ENCODE measurements at places on chromosomes 5 and 9. TPM values are rescaled to one million over a fixed set of nuclear protein-coding genes. Genes with fewer than 3 reads are reported as not detected.

DNA sequence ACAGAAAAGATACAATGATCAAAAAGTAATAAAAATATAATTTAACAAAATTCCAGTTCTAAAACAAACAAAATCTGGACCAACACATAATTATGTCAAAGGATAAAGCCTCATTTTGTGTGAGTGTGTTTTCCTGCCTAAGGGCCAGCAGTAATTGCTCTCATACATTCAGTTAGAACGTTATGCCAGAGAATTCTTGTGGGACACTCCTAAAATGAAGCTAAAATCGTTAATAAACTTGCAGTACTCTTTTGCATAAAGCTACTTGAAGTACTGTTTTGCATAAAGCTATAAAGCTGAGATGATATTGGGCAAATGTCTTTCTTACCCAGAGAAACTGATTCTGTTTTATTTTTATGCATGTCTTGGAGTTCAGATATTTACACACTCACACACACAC, 1072.3 kb downstream of the MAT2B start:
- no peaks in the 10 kb centered on the region for H3K4me1 ChIP-seq
- H3K4me3 ChIP-seq = no peak overlapping the region
- DNase-seq = no peak
- H3K27me3 ChIP-seq = no peaks in the 10 kb centered on the region

Gene SLC6A18
- not detected for total RNA-seq

DNA sequence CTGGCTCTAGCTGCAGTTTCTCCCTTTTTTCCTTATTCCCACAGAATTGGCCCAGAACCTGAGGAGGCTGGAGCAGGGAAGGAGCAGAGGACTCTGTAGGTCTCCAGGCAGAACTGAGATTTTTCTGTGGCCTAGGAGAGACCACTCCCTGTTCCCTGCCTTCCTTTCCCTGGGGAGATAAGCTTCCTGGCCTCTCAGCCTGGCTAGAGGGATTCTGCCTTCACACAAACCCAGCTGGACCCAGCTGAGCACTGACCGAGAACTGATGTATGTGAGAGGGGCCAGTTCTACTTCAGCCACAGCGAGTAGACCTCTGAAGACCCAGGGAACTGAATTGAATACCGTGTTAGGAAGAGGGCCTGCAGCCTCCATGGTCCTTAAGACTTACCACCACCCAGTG, 48.0 kb downstream of the RUSC2 start:
- H3K4me3 ChIP-seq = no peak overlapping the region
- H3K27me3 ChIP-seq = no peaks in the 10 kb centered on the region
- DNase-seq = no peak
- H3K36me3 ChIP-seq = no peaks in the 10 kb centered on the region

GRCh38 chr5:174910245-174910737, 185.9 kb downstream of the MSX2 start:
- H3K27ac ChIP-seq = no peak overlapping the region
- H3K27me3 ChIP-seq = peaks cover 5% of the 10 kb centered on the region
- no peaks in the 10 kb centered on the region for H3K36me3 ChIP-seq
- H3K4me3 ChIP-seq = no peak overlapping the region

Gene TTC16
- 0.05 TPM for total RNA-seq

DNA sequence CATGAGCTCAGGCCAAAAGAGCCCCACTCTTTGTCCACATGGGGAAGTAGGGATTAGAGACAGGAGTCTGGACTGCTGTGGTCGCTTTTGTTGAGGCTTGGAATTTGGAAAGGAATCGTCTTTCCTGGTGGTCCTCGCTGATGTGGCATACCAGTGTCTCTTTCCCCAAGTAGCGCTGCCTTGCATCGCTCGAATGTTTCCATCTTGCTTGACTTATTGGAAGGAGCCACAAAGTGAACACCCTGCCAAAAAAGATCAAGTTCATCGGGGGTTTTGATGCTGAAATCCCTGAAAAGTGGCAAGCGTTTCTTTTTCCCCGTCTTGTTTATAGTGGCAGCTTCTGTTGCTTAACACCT, 161.3 kb downstream of the MACROH2A1 start:
- H3K4me3 ChIP-seq = no peak overlapping the region
- DNase-seq = no peak
- H3K27ac ChIP-seq = no peak overlapping the region
- H3K27me3 ChIP-seq = no peaks in the 10 kb centered on the region
- H3K4me1 ChIP-seq = no peaks in the 10 kb centered on the region

GRCh38 chr9:113634596-113635515, 171.3 kb downstream of the RGS3 start:
- H3K4me1 ChIP-seq = no peaks in the 10 kb centered on the region
- H3K4me3 ChIP-seq = no peak overlapping the region
- H3K27ac ChIP-seq = no peak overlapping the region
- no peaks in the 10 kb centered on the region for H3K36me3 ChIP-seq
- no peak for DNase-seq

- no peak for DNase-seq
- no peaks in the 10 kb centered on the region for H3K27me3 ChIP-seq
- H3K4me1 ChIP-seq = peaks cover 21% of the 10 kb centered on the region
- no peaks in the 10 kb centered on the region for H3K36me3 ChIP-seq
- no peak overlapping the region for H3K27ac ChIP-seq
Observed at GRCh38 chr5:139747583-139748504, 47.8 kb upstream of the PSD2 start.

Gene PCDHB16
- total RNA-seq = 1.8 TPM

Gene PRSS3
- total RNA-seq = 1.0 TPM

Gene TOMM5
- 333 TPM for total RNA-seq

Gene SLC1A1
- total RNA-seq = 0.05 TPM

Gene CCL27
- total RNA-seq = 0.95 TPM

GRCh38 chr9:5552301-5552700, 42.0 kb downstream of the PDCD1LG2 start:
- H3K36me3 ChIP-seq = no peaks in the 10 kb centered on the region
- no peak for DNase-seq
- H3K27me3 ChIP-seq = no peaks in the 10 kb centered on the region
- no peak overlapping the region for H3K4me3 ChIP-seq
- no peaks in the 10 kb centered on the region for H3K4me1 ChIP-seq
- H3K27ac ChIP-seq = no peak overlapping the region

- no peaks in the 10 kb centered on the region for H3K36me3 ChIP-seq
- H3K4me1 ChIP-seq = no peaks in the 10 kb centered on the region
- no peaks in the 10 kb centered on the region for H3K27me3 ChIP-seq
- H3K27ac ChIP-seq = no peak overlapping the region
- no peak overlapping the region for H3K4me3 ChIP-seq
Observed at GRCh38 chr9:93288891-93289883, 105.2 kb downstream of the WNK2 start.

Gene GFPT2
- total RNA-seq = 2.1 TPM

Gene CTSV
- 27.1 TPM for total RNA-seq

Gene FRMD3
- total RNA-seq = 14.5 TPM

DNA sequence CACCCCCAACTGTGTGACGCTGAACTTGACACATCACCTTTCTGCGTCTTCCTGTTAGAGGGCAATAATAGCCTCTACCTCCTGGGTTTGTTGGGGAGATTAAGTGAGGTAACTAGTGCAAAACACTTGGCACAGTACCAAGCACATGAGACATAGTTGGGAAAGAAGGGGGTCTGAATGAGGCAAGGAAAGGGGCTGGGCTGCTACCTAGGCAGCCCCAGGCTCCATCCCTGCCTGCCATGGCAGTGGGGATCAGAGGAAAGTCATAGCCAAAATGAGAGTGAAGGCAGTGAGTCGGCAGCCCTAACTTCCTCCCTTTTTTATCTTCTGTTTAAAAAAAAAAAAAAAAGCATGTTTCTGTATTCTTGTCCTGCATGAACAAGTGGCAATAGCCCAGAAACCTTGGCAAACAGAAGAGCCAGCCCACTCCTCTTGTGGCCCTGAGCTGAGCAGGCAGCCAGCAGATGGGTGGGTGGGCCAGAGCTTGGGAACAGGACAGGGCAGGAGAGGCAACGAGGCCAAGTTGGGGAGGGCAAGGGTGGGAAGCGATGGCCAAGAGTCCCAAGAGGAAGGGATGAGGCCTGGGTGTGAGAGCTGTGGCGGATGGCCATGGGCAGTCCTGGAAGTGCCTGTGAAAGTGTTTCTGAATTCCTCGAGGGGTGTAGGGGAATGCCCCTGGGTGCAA, 11.4 kb downstream of the CAMK2A start:
- H3K4me3 ChIP-seq = no peak overlapping the region
- no peak overlapping the region for H3K27ac ChIP-seq
- no peaks in the 10 kb centered on the region for H3K36me3 ChIP-seq
- no peaks in the 10 kb centered on the region for H3K4me1 ChIP-seq
- DNase-seq = no peak

- no peak for DNase-seq
- peaks cover 13% of the 10 kb centered on the region for H3K4me1 ChIP-seq
- H3K27ac ChIP-seq = peak overlapping the region; percentile 20
- no peaks in the 10 kb centered on the region for H3K36me3 ChIP-seq
- H3K27me3 ChIP-seq = no peaks in the 10 kb centered on the region
Observed at GRCh38 chr5:16791904-16792597, 144.0 kb downstream of the MYO10 start.

Gene CARD6
- 0.49 TPM for total RNA-seq

DNA sequence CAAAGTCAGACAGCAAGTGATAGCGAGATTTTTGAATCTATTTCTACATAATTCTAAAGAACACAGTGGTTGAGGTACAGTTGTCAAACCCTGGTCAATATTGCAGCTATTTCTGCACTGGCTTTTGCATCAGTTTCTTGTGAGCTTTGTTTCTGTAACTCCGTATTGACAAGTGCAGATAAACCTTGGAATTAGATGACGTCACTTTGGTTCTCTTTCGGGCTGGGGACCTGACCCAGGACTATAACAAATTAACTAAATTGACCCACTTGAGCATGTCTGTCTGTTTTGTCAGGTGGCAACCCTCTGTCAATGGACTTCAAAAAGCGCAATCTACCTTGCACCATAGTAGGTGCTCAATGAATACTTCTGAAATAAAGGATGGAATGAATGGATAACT, 418.4 kb upstream of the SGCD start:
- no peak for DNase-seq
- no peaks in the 10 kb centered on the region for H3K4me1 ChIP-seq
- no peaks in the 10 kb centered on the region for H3K36me3 ChIP-seq
- H3K27me3 ChIP-seq = no peaks in the 10 kb centered on the region
- no peak overlapping the region for H3K27ac ChIP-seq
- H3K4me3 ChIP-seq = no peak overlapping the region

Gene SUB1
- total RNA-seq = 204 TPM

Gene LHX3
- 0.13 TPM for total RNA-seq

GRCh38 chr9:130447193-130447816, 2.5 kb downstream of the ASS1 start:
- H3K27me3 ChIP-seq = no peaks in the 10 kb centered on the region
- no peak overlapping the region for H3K4me3 ChIP-seq
- no peak overlapping the region for H3K27ac ChIP-seq
- no peaks in the 10 kb centered on the region for H3K36me3 ChIP-seq
- peaks cover 22% of the 10 kb centered on the region for H3K4me1 ChIP-seq

GRCh38 chr5:2725980-2726765, 25.3 kb downstream of the IRX2 start:
- no peak overlapping the region for H3K4me3 ChIP-seq
- peaks cover 12% of the 10 kb centered on the region for H3K27me3 ChIP-seq
- H3K36me3 ChIP-seq = no peaks in the 10 kb centered on the region
- H3K27ac ChIP-seq = no peak overlapping the region
- H3K4me1 ChIP-seq = no peaks in the 10 kb centered on the region
- DNase-seq = no peak

- no peaks in the 10 kb centered on the region for H3K36me3 ChIP-seq
- no peak overlapping the region for H3K27ac ChIP-seq
- H3K4me1 ChIP-seq = peaks cover 8% of the 10 kb centered on the region
- no peak for DNase-seq
Observed at GRCh38 chr9:130319300-130319699, 53.7 kb downstream of the HMCN2 start.

GRCh38 chr9:37311938-37312708, 110.4 kb upstream of the GRHPR start:
- H3K36me3 ChIP-seq = no peaks in the 10 kb centered on the region
- no peaks in the 10 kb centered on the region for H3K4me1 ChIP-seq
- H3K27me3 ChIP-seq = no peaks in the 10 kb centered on the region
- H3K27ac ChIP-seq = no peak overlapping the region
- DNase-seq = no peak
- no peak overlapping the region for H3K4me3 ChIP-seq

DNA sequence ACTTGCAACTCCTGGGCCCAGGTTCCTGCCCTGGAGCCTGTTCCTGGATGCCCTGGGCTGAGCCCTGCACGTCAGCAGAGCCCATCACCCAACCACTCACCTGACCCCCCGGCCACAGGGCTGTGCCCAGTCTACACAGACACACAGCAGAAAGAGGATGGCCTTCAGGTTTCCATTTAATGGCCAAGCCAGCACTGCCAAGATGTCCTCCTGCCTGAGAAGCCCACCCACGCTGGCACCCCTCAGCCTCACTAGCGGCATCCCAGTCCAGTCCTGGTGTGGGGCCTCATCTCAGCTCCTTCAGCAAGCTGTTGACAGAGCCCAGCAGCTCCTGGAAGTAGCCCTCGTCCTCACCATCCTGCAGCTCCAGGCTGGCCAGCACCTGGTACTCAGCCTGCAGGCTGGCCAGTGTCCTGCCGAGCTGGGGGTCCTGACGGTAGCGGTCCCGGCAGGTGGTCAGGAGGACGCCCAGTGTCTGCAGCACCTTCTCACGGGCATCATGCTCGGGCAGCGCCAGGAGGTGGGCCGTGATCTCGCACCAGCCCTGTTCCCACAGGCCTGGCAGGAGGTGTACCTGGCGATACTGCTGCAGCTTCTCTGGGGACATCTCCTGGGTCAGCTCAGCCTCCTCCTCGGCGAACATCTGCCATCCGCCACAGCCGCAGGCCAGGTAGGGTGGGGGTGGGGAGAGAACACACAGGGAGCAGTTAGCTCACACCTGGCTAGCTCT, 71.9 kb upstream of the LRRTM2 start:
- H3K4me1 ChIP-seq = no peaks in the 10 kb centered on the region
- no peaks in the 10 kb centered on the region for H3K27me3 ChIP-seq
- H3K27ac ChIP-seq = no peak overlapping the region
- no peak overlapping the region for H3K4me3 ChIP-seq
- no peaks in the 10 kb centered on the region for H3K36me3 ChIP-seq

- H3K27ac ChIP-seq = no peak overlapping the region
- H3K36me3 ChIP-seq = no peaks in the 10 kb centered on the region
- H3K4me3 ChIP-seq = no peak overlapping the region
- no peaks in the 10 kb centered on the region for H3K27me3 ChIP-seq
- H3K4me1 ChIP-seq = no peaks in the 10 kb centered on the region
- DNase-seq = no peak
Observed at GRCh38 chr9:124635285-124635684, 128.1 kb upstream of the NR5A1 start.

Gene CDKN2B-AS1
- total RNA-seq = not detected

Gene CYSRT1
- 0.67 TPM for total RNA-seq

- no peak overlapping the region for H3K4me3 ChIP-seq
- no peak overlapping the region for H3K27ac ChIP-seq
- H3K4me1 ChIP-seq = no peaks in the 10 kb centered on the region
- DNase-seq = no peak
- no peaks in the 10 kb centered on the region for H3K27me3 ChIP-seq
Observed at GRCh38 chr5:178072749-178073148, 40.6 kb upstream of the N4BP3 start.

DNA sequence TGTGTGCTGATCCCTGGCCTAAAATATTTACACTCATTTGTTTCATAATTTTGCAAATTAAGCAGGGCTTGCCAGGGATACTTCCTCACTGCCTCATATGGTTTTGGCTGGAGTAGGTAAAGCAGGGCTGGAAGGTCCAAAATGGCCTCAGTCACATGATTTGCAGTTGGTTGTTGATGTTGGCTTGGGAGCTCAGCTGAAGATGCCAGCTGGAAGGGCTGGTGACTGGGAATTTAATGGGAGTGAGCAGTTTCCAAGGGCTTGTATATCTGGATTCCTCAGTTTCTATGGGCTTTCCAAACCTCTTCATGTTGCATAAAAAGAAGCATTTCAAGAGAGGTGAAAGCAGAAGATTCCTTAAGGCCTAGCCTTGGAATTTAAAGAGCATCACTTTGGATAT, 729.3 kb downstream of the CDH18 start:
- no peaks in the 10 kb centered on the region for H3K36me3 ChIP-seq
- no peaks in the 10 kb centered on the region for H3K4me1 ChIP-seq
- H3K27me3 ChIP-seq = no peaks in the 10 kb centered on the region

Gene DMRT3
- not detected for total RNA-seq
